ENCODE measurements at places on chromosomes 11 and 22.
A peak's percentile ranks its signal among the peaks of the same experiment; 100 is the strongest.

DNA sequence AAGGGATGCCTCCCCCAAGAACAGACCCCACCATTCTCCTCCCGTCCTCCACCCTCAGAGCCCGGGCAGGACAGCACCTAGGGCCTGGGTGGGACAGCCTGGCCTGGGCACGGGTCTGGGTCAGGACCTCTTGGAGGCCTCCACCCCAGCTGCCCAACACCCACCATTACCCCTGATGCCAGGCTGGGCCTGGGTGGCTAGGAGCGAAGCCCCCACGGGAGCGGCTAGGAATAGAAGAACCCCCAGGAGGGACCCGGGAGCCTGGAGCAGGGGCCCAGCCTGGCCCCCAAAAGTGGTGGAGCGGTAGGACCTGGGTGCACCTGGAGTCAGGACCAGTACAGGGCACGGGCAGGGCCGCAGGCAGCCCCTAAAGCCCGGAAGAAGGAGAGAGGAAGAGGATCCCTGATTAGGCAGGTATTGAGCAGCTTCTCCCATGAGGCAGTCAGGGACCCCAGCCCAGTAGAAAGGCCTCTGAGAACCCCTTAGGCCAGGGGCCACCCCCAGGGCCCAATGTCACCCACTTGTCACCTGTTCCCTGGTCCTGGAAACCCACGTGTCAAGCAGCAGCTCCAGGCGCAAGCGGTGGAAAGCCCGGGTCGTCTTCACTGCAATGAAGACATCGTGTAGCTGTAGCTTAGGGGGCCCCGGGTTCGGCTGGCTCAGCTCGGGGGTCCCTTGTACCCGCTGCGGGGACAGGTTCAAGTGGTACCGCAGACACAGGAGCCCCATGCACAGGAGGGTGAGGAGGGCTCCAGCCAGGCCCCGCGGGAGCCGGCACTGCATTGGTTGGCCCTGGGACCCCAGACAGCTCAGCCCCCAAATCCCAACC lies 575 bp downstream of the MFNG start:
- DNase-seq = no peak

DNA sequence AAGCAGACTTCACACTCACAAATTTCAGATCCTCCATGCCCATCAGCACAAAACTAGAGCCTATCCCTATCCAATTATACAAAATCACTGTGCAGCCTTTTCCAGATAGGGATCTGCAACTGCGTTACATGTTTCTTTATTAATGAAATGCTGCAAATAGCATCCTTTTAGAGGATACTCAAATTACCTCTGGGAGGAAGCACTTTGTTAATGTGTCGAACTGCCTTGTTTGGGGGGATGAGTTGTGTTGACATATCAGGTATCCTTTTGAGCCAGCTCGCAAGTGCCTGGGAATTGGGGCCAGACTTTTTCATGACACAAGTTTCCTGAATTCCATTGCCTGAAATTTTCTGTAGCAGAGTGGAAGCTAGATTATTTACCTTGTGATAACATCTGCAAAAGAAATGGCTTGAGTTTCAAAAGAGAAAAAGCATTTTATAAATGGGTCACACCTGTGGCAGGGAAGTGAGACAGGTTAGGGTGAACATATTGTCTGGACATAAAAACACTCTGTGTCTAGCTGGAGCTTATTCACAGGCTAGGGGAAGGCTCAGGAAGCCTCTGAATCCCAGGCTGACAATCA lies 299.1 kb upstream of the MTNR1B start:
- no peak for DNase-seq

GRCh38 chr11:112123129-112123528 lies 36.5 kb downstream of the SDHD start:
- DNase-seq = no peak

DNA sequence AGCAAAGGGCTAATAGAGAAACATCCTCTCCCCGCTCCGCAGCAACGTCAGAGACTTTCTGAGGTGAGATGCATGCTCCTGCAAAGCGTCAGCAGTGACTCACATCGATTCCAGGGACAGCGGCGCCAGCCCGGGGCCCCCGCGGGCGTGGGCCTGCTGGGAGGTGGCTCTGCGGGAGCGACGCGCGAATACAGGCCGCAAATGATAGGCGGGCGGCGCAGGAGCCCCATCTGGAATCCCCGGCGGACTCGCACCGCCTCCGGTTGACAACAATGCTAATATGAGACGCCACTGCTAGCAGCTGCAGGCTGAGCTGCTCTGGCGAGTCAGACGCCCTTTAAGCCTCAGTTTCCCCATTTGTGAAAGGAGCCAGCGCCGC lies 557 bp downstream of the RANGAP1 start:
- DNase-seq = peak; percentile 22

GRCh38 chr11:5620651-5621521 lies 3.9 kb upstream of the TRIM34 start:
- DNase-seq = no peak

GRCh38 chr11:6402061-6402470 lies 11.8 kb downstream of the SMPD1 start:
- DNase-seq = peak; percentile 32

DNA sequence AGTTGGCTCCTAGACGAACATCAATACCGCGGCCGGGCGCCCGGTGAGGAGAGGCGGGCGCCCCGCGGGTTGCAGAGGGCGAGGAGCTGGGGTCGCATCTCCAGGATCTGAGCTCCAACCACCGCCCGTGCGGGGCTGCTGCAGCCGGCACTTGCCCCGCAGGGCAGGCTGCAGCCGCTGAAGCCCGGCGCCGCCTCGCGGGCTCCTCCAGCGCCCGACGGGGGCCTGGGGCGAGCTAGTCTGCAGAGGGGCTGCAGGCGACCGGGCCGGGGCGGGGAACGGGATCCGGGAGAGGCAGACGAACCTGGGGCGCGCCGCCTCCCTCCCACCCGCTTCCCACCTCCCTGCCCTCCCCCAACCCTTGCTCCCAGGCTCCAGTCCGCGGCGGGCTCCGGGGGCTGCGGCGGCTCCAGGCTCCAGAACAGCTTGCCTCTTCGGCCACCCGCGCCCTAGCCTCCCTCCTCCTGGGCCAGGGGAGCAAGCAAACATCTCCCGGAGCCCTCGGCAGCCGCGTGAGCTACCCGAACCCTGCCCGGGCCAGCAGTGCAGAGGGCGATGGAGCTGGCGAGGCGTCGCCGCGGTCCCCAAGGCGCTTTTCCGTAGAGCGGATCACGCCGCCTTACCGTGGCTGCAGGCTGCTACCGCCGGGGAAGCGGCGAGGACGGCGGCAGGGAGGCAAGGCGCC lies 802 bp downstream of the TENM4 start:
- DNase-seq = no peak

DNA sequence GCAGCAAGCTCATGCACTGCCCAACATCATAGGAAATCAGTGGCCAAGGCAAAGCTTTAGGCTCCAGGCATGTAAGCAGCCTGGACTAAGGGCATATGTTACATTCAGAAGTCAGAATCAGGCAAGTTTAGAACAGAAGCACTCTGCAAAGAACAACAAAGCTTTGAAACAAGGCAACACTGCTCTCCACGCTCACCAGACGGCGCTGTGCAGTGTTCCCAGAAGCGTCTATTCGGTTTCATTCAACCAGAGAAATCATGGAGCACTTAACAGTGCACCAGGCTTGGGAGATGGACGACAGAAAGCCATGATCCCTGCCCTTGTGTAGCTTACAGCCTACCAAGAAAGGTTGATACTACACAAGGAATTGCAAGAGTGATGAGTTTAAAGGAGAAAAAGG lies 555.8 kb downstream of the BUD13 start:
- DNase-seq = peak; percentile 4

DNA sequence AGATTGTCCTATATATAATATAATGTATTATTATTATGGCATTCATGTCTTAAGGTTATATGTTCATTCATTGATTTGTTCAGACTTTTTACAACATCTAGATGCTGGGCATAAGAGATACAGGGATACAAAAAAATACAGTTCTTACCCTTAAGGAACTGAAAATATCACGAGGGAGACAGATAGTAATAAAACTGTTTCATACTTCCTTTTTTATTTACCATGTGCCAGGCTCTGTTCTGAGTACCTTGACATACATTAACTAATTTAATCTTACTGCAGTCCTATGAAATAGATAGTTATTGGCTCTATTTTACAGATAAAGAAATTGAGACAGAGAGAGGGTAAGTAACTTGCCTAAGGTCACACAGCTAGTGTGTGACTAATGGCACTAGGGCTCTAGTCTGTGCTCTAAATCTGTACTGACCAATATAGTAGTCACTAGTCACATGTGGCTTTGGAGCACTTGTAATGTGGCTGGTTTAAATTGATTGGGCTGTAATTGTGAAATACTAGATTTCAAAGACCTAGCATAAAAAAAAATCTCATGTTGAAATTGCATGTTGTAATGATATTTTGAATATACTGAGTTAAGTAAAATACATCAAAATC lies 21.3 kb downstream of the TRIM44 start:
- no peak for DNase-seq

- DNase-seq = no peak
Measured at GRCh38 chr11:36014898-36015665, 71.2 kb downstream of the LDLRAD3 start.

- DNase-seq = peak; percentile 69
Measured at GRCh38 chr22:36334821-36335603, 52.8 kb downstream of the MYH9 start.

DNA sequence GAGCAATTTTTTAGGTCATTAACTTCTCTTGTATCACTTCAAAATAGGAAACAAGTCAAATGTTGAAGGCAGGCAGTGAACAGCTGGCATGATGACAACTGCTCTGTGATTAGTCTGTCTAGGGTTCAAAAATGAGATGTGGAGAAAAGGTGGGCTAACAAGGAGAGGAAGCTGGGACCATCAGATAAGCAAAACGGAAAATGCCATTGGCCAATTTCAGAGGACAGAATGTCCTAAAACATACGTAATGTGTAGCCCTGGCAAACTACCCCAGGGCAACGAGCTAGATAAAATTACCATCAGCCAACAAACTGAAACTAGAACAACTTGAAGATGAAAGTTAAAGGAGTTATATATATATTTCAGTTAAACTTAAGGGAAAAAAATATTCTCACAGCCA lies 93.2 kb downstream of the RELT start:
- no peak for DNase-seq

- DNase-seq = no peak
Measured at GRCh38 chr22:36797374-36797773, 19.5 kb downstream of the PVALB start.

DNA sequence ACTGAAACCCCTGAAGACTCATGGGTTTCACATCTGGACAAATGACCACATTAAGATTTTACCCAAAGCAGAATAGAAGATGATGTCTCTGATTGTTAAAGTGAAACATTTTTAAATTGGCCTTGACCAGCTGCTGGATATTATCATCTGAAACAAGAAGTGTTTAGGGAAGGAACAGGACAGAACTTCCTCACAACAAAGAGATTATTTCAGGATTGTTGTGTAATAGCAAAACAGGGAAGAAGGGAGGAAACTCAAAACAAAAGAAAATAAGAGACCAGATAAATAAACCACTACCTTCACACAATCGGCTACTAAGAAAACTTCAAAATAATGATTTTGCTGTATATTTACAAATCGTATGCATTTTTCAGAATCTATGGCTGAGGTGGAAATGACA lies 319.2 kb upstream of the API5 start:
- DNase-seq = no peak

- DNase-seq = no peak
Measured at GRCh38 chr11:112968941-112969713, 7.9 kb downstream of the NCAM1 start.

- DNase-seq = no peak
Measured at GRCh38 chr11:64086258-64087123, 50.8 kb downstream of the FLRT1 start.

GRCh38 chr22:38221407-38221806 lies 19.6 kb downstream of the MAFF start:
- no peak for DNase-seq

GRCh38 chr11:78708388-78708787 lies 133.7 kb upstream of the NARS2 start:
- DNase-seq = no peak

DNA sequence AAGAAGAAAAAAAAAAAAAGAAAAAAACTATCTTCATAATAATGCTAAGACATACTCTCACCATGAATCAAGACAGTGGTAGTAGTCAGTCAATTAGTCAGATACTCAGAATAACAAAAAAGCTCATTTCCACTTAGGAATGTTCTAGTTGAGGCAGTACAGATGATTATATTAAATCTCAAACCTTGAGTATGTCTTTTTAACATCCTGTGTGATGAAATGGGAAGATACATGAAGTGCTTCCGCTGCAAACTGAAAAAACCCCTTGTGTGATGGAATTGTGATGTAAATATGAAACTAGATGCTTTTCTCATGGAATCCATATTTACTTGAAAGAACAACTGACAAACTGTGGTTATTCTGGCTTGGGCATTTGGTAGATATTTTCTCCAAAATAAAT lies 13.7 kb downstream of the AMOTL1 start:
- no peak for DNase-seq

- no peak for DNase-seq
Measured at GRCh38 chr11:45181193-45181888, 34.9 kb downstream of the PRDM11 start.

- no peak for DNase-seq
Measured at GRCh38 chr11:134652586-134653255, 240.7 kb upstream of the B3GAT1 start.

DNA sequence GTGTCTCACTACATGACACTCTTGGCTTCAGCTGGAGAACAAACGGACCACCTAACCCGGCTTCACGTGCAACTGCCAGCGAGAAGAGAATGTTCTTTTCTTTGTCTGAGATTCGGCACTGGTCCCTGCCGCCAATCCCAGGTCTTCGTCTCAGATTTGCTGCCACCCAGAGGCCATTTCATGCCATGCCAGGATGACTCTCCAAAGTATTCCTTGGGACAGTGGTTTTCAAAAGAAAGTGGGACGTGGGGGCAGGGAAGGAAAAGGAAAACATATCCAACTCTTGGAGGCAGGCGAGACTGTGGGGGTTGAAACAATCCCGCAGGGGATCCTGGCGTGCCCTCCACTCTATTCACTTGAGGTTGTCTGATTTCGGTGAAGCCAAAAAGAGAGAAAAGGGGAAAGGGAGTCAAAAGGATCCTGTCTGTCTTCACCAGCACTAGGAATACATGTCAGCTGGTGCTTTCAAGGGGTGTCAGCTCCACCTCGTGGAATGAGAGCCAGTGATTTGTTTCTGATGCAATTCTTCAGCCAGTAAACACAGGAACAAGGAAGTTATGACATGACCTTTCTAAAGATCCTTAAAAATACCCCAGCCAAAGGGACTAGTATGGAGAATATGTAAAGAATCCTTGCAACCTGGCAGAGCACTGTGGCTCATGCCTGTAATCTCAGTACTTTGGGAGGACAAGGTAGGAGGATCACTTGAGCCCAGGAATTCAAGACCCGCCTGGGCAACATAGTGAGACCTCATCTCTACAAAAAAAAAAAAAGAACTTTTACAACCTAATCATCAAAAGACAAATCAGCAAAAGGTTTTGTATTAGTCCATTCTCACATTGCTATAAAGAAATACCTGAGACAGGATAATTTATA lies 41.0 kb upstream of the APLNR start:
- no peak for DNase-seq

GRCh38 chr11:129825380-129825779 lies 9.7 kb downstream of the TMEM45B start:
- no peak for DNase-seq

GRCh38 chr22:49943771-49944398 lies 16.7 kb upstream of the PIM3 start:
- DNase-seq = no peak

Measured in CMK (cell line).